ENCODE measurements at places on chromosomes 12 and 14.

DNA sequence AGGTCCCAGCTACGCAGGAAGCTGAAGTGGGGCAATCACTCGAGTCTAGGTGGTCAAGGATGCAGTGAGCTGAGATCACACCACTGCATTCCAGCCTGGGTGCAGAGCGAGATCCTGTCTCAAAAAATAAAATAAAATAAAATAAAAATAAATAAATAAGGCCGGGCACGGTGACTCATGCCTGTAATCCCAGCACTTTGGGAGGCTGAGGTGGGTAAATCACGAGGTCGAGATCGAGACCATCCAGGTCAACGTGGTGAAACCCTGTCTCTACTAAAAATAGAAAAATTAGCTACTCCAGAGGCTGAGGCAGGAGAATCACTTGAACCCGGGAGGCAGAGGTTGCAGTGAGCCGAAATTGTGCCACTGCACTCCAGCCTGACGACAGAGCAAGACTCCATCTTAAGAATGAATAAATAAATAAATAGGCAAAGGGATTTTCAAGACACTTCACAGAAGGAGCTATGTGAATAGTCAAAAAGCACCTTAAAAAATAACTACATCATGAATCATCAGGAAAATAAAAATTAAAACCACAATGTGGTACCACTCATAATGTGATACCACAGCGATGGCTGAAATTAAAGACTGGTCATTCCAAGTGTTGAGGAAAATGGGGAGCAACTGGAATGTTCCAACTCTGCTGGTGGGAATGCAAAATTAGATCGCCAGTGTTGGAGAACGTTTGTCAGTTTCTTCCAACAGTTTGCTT is 92.9 kb upstream of the TBX3 start:
- peak; percentile 49 for DNase-seq

DNA sequence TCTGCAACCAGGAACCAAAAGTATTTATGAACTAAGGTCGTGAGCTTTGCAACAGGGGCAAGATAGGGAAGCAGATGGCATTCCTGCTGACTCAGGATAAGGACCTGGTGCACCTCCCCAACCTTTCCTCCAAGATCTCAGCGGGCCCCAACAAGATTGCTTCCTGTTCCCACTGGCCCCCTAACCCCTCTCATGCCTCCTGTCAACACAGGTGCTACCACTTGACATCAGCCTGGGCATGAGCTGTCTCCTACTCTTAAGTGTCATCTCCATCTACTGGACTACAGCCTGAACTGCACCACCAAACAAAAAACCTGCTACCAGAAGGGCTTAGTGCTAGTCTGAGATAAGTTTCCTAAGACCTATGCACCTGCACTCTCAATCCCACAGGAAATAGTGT is 32.7 kb downstream of the MED6 start:
- DNase-seq, result no peak

- no peak for DNase-seq
Observed at GRCh38 chr14:60963761-60964160, 17.1 kb downstream of the TRMT5 start.

DNA sequence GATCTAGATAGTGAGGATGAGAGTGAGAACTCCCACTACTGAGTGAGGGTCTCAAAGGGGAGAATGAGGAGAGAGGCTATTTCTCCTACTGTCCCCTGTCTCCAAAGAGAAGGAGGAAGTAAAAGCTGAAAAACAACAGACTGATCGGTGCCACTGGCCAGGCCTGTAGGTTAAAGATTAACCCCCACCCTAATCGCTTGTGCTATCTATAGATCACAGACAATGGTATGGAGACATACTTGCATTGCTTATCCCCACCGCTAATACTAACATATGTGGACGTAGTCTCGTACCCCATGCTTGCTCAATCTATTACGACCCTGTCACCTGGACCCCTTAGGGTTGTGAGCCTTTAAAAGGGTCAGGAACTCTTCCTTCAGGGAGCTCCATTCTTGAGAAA is 777.9 kb upstream of the TMEM132C start:
- no peak for DNase-seq

GRCh38 chr14:104686624-104687517 is 2.5 kb upstream of the INF2 start:
- DNase-seq, result no peak

DNA sequence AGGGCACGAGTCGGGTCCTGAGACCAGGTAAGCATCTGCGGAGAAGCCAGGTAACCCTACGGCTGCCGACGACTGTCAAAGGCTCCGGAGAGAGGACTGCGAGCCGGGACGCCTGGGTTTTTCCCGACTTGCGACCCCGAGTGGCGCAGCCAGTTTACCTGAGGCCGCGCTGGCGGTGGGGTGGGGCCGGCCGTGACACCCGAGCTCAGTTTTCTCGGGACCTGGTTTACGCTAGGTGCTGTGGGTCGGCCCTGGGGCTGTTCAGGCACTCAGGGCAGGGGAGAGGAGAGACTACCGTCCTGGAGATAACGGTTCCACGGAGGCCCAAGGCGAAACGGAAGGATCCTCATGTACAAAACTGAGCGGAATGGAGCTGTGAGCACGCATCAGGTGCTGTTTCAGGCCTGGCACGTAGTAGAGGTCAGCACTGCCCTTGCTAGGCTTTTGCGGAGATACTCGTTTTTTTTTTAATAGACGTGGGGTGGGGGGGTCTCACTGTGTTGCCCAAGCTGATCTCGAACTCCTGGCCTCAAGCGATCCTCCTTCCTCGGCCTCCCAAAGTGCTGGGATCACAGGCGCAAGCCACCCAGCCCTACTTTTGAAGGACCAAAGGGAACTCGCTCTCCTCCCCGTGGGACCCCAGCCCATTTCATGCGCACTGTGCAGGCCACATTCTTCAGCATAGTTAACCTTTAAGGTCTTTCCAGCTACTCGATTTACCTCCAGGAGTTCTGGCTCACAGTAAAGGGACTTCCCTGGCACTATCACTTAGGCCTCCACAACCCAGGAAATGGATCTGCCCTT is 471 bp downstream of the MTRFR start:
- DNase-seq, result no peak

DNA sequence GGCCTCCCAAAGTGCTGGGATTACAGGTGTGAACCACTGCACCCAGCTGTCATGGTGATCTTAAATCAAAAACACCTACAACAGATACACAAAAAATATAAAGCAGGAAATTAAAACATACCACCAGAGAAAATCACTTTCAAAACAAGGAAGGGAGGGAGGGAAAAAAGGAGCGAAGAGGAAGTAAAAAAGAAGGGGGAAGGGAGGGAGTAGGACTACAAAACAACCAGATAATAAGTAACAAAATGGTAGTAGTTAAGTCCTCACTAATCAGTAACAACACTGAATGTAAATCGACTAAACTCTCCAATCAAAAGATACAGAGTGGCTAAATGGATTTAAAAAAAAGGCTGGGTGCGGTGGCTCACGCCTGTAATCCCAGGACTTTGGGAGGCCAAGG is 89.0 kb downstream of the SH2B3 start:
- no peak for DNase-seq

Data from HS-5 (cell line).